Naive B cell (primary cell): ENCODE measurements at places on chromosomes 6 and 20.

- DNase-seq, result peak; percentile 11
Measured at GRCh38 chr6:151494235-151494935, 568 bp downstream of the CCDC170 start.

DNA sequence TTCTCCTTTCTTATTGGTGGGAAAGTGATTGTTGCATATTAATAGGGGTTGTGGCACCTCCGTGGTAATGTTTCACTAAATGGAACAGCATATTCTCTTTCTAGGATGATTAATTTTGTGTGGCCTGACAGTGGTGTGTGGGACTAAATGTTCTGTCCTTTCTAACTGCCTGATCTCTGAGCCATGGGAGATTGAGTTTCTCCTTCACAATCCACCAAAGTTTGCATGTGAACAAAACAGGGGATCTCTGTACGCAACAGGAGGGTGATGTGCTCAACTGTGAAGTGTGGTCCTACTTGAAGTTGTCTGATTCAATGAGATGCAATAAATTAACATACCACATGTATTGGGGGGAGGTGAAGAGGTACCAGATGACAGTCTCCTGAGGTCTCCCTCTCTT, 19.3 kb downstream of the BCAS1 start:
- DNase-seq, result no peak

DNA sequence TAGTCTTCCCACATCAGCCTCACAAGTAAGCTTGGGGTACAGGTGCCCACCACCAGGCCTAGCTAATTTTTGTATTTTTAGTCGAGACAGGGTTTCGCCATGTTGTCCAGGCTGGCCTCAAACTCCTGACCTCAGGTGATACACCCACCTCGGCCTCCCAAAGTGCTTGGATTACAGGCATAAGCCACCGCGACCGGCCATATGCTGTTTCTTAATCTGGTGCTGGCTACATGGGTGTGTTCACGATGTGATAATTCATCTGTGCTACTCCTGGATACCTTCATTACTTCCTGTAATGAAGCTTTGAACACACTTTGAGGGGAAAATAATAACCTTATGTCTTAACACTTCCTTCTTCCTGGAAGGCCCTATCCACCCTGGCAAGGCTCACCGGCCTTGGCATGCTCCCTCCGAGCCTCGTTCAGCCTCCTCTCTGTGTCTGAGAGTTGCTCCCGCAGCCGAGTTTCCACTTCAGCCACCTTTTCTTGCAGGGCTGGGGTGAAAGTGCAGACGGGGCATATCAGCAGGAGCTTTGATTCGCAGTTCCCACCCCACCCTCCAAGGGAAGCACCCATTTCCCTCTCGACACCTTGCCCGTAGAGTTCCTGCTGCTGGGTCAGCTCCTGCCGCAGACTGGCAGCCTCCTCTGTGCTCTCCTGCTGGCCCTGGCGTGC, 5.6 kb upstream of the PSORS1C2 start:
- DNase-seq, result no peak

DNA sequence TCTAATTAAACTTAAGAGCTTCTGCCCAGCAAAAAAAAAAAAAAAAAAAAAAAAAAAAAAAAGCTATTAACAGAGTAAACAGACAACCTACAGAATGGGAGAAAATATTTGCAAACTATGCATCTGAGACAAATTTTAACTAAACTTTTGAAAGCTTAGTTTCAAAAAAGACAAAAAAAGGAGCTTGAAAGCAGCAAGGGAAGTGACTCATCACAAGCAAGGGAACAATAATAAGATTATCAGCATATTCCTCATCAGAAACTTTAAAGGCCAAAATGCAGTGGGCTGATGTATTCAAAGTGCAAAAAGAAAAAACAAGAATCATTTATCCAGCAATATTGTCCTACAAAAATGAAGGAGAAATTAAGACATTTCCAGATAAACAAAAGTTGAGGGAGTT, 158.6 kb downstream of the RNF144B start:
- no peak for DNase-seq

- no peak for DNase-seq
Measured at GRCh38 chr6:127918506-127919427, 17.9 kb upstream of the THEMIS start.

DNA sequence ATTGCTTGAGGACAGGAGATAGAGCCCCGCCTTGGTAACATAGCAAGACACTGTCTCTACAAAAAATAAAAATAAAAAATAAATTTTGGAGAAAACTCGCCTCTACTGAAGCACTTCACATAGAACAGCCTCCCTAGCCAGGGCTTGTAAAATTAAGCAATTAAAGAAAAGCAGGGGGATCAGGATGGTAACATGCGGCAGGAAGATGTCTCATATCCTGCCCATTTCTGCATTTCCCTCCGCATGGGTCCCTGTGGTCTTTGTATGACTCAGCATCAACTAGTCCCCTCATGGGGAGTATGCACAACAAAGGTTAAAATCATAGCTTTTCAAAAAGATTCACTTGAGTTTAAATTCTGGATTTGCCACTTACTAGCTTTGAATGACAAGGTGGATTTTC, 379.0 kb downstream of the EPHA7 start:
- DNase-seq, result no peak
